ENCODE measurements at places on chromosomes 2 and 18.
A peak's percentile ranks its signal among the peaks of the same experiment; 100 is the strongest.

DNA sequence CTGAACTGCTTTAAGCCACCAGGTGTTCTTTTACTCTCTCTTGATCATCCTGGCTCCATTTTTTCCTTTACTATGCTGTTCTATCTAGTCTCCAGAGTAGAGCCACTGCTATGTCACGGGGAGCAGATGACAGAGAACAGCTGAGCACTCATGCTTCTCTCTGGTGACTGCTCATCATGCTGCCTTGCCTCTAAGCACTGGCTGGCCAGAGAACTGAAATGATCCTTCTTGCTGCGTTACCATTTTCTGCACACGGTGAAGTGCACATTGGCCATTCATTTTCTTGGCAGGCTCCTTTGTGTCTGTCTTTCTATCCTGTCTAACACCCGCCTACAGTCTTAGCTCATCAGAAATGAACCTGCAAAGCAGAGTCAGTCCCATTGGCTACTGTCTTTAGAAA lies 86.0 kb downstream of the KCTD1 start:
- no peak for DNase-seq

GRCh38 chr2:148999451-148999921 lies 39.0 kb upstream of the LYPD6B start:
- no peak for DNase-seq

DNA sequence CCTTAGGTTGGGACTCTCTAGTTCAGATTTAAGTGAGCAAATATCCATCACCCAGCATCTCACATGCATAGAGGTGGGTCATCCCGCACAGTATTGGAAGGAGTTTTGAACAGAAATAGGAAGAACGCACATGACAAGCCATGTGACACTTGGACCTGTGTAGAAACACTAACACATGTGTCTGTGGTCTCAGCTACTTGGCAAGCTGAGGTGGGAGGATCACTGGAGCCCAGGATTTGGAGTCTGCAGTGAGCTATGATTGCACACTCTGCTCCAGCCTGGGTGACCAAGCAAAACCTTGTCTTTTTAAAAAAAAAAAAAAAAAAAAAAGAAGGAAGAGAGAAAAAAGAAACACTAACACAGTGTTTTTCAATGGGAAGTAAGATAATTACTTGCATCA lies 5.4 kb upstream of the MTCL1 start:
- no peak for DNase-seq

DNA sequence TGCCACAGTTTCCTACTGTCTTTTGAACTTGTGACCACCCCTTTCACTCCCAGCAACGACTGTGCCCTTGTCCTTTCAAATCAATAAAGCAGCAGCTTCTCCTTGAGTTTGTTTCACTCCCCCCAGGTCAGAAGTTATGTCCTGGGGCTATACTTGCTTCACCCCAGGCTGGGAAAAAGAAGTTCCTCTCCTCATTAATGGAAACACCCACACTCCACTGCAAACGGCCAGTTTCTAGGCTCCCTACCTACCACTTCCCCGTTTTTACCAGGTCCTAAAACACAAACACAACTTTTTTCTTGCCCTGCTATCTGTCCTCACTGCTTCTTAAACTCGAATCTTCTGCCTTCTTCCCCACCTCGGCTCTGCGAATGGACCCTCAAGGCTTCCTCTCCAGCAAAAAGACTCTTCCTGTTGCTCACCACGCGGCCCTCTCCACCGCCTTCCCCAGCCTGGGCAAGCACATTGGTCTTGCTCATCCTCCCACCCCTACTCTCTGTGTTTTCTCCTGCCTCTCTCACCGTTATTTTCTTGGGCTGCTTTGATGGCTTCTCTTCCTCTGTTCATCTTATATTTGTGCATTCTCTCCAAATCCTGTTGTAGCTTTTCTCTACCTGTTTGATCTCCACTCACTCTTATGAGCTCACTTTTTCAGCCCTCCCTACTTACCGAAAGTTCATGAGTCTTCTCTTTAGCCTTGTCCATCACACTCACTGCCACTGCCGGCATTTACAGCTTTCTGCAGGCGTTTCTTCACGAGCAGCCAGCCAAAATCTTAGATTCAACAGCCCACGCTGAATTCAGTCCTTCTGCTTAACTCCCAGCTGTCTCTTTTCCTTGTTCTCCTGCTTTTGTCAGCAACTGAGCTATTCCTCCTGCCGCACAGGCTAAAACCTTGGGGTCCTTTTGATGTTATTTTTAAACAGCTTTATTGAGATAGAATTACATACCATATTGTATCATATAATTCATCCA lies 7.0 kb upstream of the SP5 start:
- no peak for DNase-seq

- peak; percentile 10 for DNase-seq
These were observed 5.1 kb upstream of the PIEZO2 start for GRCh38 chr18:11154368-11154989.

DNA sequence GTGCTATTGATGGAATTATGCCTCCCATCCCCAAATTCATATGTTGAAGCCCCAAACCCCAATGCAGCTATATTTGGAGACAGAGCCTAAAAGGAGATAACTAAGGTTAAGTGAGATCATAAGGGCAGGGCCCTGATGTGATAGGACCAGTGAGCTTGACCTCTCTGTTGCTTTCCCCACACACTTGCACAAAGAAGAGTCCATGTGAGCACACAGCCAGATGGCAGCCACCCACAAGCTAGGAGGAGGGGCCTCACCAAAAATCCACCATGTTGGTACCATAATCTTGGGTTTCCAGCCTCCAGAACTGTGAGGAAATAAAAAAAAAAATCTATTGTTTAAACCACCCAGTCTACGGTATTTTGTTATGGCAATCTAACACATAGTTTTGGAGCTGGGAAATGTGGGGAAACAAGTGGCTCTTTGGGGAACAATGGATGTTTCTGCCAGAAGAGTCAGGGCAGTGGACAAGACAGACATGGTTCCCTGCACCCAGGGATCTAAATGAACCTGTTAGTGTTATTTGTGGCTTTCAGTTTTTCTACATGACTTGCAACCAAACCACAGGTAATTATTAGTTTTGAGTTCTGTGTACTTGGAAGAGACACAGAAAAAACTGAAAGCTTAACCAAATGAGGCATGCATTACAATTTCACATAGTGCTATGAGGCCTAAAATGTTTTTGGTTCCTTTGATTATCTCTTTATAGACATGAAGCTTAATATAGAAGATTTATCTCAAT lies 259.1 kb downstream of the LTBP1 start:
- no peak for DNase-seq

- no peak for DNase-seq
These were observed 136.5 kb upstream of the NETO1 start for GRCh38 chr18:73004260-73004659.

DNA sequence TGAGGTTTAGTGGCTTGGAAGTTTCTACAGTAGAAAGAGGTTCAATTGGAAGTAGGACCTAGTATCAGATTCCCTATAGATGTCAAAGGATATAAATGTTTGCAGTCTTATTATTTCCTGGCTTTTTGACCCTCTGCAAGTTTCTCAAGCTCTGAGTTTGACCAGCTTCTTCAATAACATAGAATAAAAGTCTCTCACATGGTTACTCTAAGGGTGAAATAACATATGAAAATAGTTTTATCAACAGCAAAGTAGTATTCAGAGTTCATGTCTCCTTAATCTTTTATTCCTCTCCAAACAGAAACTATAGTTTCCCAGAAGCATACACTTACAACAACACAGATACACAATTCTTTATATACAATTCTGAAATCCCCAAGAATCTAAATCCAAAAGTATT lies 132.9 kb upstream of the RND3 start:
- no peak for DNase-seq

DNA sequence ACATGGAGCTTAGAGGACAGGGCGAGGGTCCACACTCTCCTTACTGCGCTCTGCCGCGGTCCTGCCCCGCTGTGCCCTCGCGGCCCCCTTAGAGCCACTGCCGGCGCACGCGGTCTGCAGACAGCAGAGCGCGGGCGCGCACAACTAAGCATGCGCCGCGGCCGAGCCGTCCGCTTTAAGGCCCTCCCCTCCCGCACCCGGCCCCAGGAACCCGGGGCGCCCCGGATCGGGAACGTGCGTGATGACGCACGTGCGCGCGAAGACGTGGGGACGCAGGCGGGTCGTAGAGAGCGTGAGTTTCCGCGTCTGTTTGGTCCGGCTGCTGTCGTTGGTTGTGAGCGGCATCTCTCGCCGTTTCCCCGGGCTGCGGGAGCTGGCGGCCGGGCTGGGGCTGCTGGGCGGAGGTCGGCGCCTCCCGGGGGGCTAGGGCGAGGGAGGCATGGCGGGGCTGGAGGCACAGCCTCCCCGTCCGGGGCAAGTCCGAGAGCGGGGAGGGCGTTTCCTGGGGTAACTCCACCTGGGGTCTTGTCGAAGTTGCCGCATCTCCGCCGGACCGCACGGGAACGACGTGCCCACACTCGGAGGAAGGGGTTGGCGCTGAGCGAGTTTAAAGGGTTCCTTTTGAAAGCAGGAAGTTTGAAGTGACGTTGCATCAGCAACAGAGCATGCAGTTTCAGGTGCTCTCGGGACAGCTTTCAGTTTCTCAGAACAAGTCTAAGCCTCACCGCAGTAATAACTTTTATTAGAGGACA lies at the start of gene RHBDD1:
RHBDD1 (plus strand) TSS at position 259 of the 752 bp plus-strand sequence. CDS start 28,640 bp downstream, outside the sequence.
- peak; percentile 92 for DNase-seq

DNA sequence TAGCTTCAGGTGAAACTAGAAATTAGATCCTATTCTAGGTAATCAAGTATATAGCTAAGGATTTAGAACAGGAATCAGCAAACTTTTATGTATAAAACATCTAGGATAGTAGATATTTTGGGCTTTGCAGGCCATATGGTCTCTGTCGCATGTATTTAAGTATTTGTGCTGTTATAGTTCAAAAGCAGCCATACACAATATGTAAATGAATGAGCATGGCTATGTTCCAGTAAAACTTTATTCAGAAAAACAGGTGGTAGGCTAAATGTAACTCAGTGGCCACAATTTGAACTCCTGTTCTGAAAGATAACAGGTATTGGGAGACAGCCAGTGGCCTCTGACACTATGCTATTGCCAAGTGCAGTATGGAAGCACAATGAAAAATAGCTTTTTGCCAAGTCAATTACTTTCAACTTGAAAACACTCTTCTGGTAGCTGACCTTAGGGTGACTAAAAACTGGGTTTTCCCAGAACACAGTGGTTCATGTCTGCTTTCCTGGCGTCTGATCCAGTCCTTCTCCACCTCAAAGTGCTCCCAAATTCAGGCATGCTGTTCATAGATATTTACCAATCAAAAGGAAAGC lies 304.7 kb upstream of the SYT4 start:
- DNase-seq, result no peak

- no peak for DNase-seq
These were observed 27.2 kb upstream of the CYTIP start for GRCh38 chr2:157471078-157471477.

DNA sequence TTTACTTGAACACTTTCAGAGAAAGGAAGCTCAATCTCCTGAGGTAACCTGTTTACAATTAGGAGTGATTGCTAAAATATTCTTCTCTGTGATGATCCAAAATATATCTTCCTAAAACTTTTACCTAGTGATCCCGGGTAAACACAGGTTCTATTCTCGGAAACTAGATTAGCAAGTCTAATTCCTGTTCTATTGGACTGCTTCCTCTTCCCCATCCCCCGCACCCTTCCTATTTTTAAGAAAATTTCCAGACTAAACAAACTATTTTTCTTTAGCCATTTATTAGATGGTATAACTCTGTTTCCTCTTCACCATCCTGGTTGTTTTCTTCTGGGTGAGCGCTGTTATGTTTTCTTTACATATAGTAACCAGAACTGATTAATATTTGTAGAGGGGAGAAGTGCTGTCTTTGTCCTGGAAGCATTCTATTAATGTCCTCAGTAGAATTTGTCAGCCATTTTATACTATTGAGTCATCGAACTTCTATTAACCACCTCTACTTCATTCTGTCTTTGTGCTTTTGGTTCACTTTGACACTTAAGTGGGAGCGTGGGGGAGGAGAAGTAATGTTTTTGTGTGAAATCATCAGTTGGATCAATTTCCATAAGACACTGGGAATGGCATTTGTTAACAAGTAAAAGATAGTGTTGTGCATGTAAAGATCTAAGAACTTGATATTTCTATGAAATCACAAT lies 31.8 kb downstream of the CREB1 start:
- DNase-seq, result no peak

GRCh38 chr2:229627728-229628127 lies 86.6 kb downstream of the DNER start:
- no peak for DNase-seq

DNA sequence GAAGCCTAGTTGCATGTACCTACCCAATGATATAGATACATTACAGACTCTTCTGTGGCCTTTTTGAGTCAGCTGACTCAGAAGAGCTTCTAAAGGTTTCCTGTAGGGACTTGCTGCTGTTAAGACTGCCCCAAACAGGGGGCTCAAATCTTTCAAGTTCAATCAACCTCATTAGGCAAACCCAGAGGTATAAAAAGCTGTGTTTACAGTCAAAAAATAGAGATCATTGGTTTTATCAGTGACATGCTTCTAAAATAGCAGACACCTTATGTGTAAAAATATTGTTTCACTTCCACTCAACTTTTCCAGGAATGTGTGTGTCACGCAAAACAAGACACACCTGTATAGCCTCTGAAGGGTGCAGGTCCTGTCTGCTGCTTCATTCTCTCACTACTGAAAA lies 624.3 kb upstream of the FANCL start:
- DNase-seq, result no peak

GRCh38 chr2:60364491-60364890 lies 189.0 kb downstream of the BCL11A start:
- no peak for DNase-seq

DNA sequence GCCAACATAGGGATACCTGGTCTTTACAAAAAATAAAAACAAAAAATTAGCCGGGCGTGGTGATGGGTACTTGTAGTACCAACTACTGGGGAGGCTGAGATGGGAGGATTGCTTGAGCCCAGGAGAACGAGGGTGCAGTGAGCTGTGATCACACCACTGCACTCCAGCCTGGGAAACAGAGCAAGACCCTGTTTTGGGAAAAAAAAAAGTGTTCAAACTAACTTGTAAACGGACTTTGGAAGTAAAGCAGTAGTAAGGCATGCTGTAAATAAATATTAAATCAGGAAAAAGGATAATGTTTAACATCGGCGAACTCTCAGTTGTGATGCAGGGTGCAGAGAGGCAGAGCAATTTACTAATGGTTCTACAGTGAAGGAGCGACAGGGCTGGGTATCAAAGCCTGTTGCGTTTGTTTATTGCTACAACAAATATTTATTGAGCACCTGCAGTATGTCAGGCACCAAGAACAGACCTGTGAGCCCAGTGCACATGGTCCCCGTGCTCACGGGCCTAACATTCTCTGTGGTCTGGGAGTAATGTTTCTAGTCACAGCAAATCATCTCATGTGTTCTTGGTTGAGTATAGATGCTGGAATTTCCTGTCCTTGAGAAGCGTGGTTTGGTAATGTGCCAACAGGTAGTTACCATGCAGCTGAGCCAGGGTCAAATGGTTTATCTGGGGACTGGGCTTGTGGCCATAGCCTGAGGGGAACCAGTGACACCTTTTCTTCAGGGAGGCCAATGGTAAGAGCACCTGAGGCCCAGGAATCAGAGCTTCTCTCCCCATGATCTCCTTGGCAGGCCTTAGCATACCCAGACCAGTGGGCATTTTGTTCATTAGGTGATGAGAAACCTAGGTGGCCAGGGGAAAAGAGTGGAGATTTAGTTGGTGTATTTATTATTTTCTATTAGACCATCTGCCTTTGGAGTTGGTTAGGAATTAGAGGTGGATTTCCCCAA lies 27.9 kb upstream of the GREB1 start:
- DNase-seq, result no peak

- DNase-seq, result no peak
These were observed 103.8 kb upstream of the NDUFV2 start for GRCh38 chr18:8998481-8999217.

GRCh38 chr2:45814488-45814887 lies 163.0 kb downstream of the PRKCE start:
- DNase-seq, result no peak

Measured in HEK293T (cell line).